ENCODE measurements at places on chromosomes 2 and 18. TPM values are rescaled to one million over a fixed set of nuclear protein-coding genes. Genes with fewer than 3 reads are reported as not detected.

DNA sequence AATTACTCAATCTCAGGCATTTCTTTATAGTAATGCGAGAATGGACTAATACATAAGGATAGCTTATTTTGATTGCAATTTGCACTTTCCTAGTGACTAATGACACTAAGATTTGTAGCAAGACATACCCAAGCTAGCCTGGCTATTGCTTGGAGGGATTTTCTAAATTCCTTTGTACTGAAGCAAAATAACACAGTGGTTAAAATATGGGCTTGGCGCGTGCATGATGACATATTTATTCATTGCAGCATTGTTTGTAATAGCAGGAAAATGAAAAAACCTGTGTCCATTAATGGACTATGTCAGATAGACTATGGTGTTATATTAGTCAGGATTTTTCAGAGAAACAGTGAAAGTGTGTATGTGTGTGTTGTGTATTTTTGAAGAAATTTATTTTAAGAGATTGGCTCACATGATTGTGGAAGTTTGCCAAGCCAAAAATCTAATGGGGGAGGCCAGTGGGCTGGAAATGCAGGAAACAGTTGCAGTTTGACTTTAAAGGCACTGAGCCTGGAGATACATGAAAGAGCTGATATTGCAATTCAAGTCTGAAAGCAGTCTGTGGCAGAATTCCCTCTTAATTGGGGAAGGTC, 16.7 kb upstream of the LAPTM4A start:
- no peak for DNase-seq

GRCh38 chr2:215653344-215654030, 217.6 kb upstream of the FN1 start:
- DNase-seq: no peak

DNA sequence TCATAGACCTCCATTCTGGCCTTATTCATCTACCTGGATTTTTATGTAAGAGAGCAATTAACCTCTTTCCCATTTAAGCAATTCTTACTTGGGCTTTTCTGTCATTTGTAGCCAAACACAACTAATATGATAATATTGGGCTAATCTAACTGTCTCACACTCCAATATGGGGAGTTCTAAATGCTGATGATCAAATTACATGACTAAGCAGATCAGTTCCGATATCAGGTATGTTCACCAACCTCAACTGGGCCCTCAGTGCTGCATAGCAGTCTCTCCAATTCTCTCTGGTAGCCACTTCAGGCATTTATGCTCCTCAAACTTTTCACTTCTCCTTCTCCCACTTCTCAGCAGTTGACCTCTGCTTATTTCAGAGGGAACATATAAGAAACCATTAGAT, 61.0 kb upstream of the VPS54 start:
- no peak for DNase-seq

- no peak for DNase-seq
Observed at GRCh38 chr18:2223449-2223848, 347.9 kb downstream of the METTL4 start.

GRCh38 chr18:3654442-3655253, 204.7 kb downstream of the TGIF1 start:
- no peak for DNase-seq

ANTXR1 gene
- total RNA-seq: 31.9 TPM

C2orf72 gene
- 0.16 TPM for total RNA-seq

- DNase-seq: no peak
Observed at GRCh38 chr2:18356676-18357075, 203.8 kb downstream of the RDH14 start.

- no peak for DNase-seq
Observed at GRCh38 chr2:172473167-172473566, 45.8 kb downstream of the ITGA6 start.

HNMT gene
- 13.0 TPM for total RNA-seq

SERPINB12 gene
- total RNA-seq: not detected

GRCh38 chr2:48397846-48398245, 132.1 kb upstream of the STON1 start:
- DNase-seq: no peak

GRCh38 chr18:67875944-67876343, 359.4 kb upstream of the DSEL start:
- DNase-seq: no peak

GRCh38 chr2:218567797-218568189, 358 bp downstream of the USP37 start:
- no peak for DNase-seq

DNA sequence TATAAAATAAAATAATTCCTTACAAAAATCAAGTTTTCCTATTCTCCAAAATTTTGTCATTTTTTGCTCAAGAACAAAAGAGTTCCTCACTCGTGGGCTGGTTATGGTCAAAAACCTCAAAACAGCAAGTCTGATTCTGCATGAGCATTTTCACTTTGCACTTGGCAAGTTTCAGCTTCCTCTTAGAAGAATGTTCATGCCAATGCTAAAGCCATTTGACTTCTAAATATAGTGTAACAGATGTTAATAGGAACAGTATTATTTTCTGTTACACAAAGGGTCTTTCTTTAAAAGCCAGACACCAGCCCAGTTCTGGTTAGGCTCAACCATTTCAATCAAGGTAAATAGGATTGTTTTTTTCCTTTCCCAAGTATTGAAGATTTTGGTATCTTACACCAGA, 261.3 kb upstream of the CCDC68 start:
- no peak for DNase-seq

RAB17 gene
- total RNA-seq: 2.4 TPM

DNA sequence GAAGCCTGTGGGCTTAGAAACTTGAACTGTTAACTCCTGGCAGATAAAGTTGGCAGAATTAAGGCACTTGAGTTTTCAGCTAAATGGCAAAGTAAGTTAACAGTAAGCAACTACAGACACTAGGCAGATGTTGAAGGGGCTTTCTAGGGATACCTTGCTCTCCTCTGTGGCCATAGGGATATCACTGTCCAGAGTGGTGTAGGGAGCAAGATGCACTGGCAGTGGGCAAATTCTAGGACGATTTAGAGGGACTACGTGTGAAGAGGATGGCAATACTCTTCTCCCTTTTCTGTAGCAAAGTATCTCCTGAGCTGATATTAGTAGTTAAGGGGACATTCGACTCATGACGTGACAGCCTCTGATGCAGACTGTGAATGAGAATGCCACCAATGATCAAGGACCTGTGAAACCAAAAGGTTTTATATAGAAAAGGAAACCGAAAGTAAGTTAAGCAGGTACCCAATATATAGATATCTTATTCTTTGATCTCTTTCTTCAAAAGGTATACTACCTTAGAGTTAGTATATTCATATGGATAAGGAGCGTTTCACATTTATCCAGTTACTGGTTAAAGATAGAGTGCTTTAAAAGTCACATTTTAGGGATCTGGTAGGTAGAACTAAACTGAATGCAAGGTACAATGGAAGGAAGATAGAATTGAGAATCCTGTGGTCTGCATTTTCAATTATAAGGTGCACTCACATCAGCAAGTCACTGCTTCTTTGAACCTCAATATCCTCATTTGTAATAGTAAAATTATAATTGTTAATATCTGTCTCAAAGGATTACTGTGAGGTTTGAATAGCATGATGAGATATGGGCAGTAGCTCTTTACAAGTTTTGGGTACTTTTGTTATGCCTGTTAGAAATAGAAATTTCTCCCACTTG, 106.4 kb downstream of the KCNH7 start:
- DNase-seq: no peak
